ENCODE measurements at places on chromosomes 5 and 9. TPM values are rescaled to one million over a fixed set of nuclear protein-coding genes. Genes with fewer than 3 reads are reported as not detected.

GRCh38 chr5:19978476-19978875 is 9.5 kb downstream of the CDH18 start:
- no peak for DNase-seq

- DNase-seq, result no peak
Observed at GRCh38 chr5:180018347-180019060, 53.1 kb downstream of the RNF130 start.

DNA sequence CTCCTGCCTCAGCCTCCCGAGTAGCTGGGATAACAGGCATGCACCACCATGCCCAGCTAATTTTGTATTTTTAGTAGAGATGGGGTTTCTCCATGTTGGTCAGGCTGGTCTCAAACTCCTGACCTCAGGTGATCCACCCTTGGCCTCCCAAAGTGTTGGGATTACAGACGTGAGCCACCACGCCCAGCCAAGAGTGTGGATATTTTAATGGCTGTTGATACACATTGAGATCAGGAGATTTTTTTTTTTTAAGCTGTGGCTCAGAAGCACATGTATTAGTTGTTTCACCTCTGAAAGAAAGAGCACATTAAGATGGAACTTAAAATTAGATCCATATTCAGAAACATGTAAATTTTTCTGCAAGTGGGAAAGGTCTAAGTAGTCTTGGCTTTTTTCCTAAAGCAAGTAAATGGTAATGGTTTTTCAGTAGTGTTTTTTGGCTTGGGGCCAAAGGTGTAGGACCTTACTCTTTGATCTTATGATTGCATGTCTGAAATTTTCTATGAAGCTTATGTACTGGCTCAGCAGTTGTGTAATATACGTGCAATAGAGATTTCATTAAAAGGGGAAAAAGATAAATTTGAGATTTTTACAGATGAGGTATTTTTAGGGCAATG is 9.9 kb downstream of the RBM27 start:
- no peak for DNase-seq

DNA sequence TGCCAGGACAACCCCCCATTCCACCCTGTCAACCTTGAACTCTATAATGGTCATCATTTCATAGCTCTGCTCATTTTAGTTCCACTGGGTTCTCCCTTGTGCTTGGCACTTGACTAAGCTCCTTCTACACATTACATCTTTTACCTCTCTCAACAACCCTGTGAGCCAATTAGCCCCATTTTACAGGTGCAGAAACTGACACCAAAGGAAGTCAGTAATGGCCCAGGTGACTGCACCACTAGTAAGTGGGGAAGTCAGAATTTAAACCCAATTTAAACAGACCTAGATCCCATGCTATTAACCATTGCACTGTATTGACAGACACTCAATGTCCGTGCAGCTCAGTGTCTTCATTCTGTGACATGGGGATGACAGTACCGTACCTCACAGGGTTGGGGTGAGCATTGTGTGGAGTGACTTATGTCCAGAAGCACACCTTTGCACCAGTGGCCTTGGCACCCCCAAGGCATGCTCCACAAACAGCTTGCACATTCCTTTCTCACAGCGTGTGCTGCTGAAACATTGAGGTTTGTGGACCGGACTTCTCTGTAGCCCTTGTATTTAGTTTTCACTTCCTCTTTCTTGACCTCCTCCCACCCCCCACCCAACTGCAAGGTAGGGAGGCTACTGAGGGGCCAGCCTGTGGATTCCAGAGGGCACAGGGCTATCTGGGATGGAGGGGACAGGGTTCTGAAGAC is 23.1 kb downstream of the IRF1 start:
- no peak for DNase-seq

DNA sequence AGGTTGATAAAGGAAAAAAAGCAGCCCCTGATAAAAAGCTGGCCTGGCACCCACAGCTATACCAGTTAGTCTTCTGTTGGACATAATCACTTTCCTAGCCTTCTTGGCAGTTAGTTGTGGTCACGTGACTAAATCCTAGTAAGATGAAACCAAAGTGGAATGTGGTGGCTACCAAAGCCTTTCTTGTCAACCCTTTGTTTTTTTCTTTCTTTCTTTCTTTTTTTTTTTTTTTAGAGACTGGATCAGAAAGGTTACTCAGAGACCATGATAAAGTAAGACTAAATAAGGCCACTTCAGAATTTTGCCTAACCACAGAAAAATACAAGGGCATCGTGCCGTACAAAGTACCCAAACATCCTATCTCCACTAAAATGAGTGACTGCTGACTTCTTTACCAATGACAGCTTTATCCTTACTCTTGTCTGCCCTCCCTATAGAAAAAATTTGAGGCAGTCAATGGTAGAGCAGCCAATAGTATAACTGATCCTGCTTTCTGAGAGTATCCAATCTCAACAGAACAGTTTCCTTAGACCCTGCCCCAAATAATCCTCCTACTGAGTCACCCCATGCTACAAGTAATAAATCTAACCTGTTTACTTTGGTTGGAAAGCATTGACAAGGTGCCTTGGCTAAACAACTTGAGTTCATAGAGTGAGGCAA is 14.2 kb upstream of the KIF27 start:
- DNase-seq, result peak; percentile 81

The C5orf15 gene
- 57.2 TPM for total RNA-seq

All from HFFc6 (cell line).